Renal cortex interstitium (tissue), 15 donors: ENCODE measurements at places on chromosomes 4 and X. TPM values are rescaled to one million over a fixed set of nuclear protein-coding genes. Genes with fewer than 3 reads are reported as not detected.
A peak's percentile ranks its signal among the peaks of the same experiment; 100 is the strongest.

Gene ADGRG4
- polyA plus RNA-seq: not detected

Gene REPS2
- polyA plus RNA-seq: 17.9 TPM

Gene ATP11C
- 37.4 TPM for polyA plus RNA-seq

DNA sequence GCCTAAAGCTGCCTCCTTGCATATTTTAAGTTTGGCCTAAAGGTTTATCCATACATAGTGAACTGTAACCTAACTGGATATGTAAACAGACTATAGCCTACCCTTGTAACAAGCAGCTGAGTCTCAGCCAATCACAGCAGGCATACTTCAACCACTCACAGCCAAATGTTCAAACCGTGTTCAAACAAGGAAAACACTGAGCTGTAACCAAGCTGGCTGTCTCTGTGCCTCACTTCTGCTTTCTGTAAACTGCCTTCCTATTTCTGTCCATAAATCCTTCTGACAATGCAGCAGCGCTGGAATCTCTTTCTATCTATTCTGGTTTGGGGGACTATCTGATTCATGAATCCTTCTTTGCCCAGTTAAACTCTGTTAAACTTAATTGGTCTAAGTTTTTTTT lies 16.4 kb downstream of the DSPP start:
- no peak for DNase-seq

- no peak for DNase-seq
Observed at GRCh38 chr4:147492306-147492705, 11.4 kb downstream of the EDNRA start.

DNA sequence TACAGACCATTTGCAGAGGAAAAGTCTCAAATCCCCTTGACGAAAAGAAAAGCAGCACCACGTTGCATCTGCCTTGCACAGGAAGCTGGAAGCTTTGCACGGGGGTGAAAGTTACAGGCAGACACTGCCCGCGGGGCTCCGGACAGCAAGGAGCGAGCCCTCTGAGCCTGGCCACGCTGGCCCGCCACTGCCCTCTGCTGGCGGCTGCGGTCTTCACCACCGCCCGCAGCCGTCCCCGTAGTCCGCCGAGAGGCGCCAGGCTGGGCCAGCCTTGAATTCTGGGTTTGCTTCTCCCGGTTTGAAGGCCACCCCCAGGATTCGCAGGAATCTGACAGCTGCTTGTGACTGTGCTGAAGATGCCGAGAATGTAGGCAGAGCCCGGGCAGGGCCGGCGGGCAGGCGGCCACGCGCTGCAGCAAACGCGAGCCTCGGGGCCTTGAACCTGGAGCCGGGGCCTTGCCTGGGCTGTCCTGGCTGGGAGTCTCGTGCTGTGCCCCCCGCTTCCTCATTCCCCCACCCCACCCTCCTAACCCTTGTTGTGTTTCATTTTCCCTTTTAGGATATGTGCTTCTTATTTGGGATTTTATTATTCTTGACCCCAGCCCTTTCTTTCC lies 49.2 kb downstream of the ENPP6 start:
- DNase-seq: peak; percentile 54
